Stimulated activated CD4-positive, alpha-beta T cell treated with anti-CD3 and anti-CD28 coated beads, Interleukin-4, amount 100 ng/mL, for 48 hours (primary cell): ENCODE measurements at places on chromosomes 1 and 21.

DNA sequence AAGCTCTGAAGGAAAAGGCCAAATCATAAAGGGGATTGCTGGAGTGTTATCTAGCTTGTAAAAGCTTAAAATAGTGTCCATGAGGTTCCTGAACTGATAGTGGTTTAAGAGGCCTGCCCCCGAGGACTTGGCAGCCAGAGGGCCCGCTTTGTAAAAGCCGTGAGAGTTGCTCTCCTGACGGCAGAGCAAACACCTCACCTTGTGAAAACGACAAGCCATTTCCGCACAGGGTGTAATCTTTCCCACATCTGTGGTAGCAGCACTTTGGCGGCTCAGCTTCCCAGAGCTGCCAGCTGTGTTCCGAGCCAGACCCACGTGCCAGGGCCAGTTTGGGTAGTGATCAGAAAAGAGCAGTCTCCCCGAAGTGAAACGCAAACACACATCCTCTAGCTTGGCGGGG lies 37.0 kb downstream of the SERBP1 start:
- DNase-seq, result no peak

- DNase-seq, result no peak
Observed at GRCh38 chr1:234988155-234988517, 140.5 kb downstream of the TOMM20 start.

DNA sequence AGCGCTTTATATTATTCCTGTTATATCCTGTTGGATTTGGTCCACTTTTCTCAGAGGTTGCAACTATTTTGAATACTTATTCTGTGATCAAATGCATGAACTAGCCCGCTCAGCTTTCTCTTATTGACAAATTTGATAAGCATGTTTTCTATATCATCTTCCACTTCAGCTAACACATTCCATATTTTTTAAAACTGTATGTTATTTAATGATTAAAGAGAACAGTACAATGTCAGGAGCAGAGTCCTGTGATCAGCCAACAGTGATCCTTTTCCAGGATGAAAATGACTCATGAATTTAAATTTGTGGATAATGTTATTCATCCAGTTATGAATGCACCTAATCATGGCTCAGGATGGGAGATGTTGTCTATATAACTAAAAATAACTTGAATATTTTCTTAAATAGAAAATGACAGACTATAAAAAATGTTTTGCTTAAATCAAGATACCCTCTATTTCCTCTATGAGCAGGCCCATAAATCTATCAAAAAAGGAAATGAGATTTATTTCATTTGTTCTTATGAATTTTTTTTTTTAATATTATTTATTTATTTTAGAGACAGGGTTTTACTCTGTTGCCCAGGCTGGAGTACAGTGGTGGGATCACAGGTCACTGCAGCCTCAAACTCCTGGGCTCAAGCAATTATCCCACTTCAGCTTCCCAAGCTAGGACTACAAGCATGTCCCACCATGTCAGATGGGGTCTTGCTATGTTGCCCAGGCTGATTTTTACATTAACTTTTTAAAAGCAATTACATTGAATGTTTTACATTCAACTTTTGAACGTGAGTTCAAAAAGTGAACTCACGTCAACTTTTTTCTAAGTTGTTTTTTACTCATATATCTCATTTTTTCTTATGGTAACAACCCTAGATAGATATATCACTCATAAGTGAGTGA lies 12.5 kb downstream of the BPNT1 start:
- no peak for DNase-seq

DNA sequence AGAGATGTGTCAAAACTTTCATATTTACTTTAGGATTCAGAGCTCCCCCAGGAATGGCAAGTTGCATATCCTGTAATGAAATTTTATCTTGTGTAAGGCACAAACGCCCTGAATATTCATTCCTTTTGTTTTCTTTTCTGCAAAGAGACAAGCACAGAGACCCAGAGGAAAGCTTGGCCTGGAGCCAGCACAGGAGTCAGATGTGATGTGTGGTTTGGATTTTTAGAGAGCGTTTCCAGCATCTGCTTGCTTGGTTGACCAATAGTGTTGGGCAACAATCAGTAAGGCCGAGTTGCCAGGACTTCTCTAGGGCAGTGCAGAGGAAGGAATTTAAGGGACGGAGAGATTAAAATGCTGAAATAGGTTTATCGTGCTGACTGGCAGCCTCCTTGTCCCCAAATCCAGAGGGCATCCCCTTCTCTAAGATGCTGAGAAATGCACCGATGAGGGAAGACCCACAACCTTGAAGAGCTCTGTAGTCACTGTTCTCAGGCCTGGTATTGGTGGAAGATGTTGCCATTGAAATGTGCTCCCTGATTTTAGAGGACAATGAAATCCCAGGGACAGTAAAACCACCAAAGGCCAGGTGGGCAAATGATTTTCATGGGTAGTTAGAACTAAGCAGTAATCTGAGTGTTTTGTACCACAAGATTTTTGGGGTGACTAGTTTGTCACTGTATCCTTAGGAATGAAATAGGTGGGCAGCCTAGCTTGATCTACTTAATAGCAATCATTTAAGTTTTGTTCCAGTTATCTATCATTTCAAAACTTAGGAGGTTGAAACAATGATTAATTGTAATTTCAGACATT lies 37.9 kb upstream of the RHOU start:
- no peak for DNase-seq

DNA sequence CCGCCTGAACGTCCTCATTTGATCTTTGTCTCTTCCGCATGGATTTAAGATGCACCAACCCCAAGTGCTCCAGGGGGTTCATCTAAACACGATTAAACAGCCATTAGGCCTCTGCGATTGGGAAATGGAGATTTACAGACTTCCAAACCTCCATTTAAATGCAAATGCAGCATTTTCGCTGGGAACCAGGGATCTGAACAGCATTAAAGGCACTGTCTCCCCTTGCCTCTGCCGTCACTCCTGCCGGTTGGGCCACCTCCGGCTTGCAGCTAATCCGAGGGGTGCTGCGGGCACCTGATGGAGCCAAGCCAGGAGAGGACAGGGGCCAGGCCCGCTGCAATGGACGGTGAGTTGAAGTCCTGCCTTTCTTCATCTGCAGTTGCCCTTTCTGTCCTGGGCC lies 70.3 kb upstream of the KLHDC7A start:
- no peak for DNase-seq

DNA sequence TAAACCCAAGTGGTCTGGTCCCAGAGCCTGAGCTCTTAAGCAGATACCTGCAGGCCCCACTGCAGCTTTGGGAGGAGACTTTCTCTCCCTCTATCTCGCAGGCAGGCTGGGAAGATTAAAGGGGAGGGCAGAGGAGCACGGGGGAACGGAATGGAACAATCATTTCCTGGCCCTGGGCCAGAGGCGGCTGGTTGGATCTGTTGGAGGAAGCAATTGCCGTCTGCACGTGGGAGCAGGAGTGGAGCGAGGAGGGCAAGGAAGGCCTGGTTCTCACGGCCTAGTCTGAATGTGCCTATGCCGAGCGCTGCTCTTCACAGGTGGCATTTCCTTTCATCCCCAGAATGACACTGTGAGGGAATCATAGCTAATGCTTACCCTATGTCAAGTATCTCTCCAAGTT lies 23.7 kb downstream of the NKAIN1 start:
- no peak for DNase-seq

DNA sequence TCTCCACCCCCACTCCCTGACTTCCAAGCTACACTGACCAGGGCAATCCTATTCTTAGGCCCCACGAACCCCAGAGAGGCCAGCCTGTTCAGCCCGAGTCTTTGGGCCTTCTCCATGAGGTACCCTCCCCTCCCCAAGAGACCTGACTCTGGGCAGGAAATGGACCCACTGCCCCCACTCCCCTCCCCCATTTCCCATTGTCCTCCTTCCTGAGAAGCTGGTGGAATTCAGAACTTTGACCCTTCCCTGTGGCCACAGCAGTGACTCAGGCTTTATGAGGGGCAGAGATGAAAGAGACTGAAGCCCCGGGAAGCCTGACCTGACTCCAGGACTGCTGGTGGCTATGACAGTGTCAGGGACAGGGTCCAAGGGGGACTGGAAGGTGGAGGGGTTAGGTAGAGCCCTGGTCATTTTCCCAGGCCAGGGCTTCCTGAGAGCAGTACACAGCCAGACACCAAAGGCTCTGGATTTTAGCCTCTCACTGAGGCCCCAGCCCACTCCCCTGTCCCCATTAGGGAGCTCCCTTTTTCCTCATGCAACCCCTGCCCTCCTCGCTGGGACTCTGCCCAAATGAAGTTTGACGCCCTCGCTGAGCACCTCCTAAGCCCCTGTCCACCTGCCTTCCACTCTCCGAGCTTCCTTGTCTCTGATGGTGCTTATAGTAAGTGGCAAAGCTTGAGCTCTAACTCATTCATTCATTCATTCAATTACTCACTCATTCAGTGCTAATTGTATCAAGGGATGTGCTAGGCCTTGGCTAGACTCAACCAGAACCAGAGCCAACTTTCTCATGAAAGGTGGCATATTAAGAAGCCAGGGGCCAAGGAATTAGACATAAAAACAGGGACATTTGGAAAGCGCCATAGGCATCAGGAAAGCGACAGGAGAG lies 3.0 kb downstream of the CRYBG2 start:
- DNase-seq, result no peak

- no peak for DNase-seq
Observed at GRCh38 chr1:116503546-116504307, 67.1 kb downstream of the CD58 start.

DNA sequence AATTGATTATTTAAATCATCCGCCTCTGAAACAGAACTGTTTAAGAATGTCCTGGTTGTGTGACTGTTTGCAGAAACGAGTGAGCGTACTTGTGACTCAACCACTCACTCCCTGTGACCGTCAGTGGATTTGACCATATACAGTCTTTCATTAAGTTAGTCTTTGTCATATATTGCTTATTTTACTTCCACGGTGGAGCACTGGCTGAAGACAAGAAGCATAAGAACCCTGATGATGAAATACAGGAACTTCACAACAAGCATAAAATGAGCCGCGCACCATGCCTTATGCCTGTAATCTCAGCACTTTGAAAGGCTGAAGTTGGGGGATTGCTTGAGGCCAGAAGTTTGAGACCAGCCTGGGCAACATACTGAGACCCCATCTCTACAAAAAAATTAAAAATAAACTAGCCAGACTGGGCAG lies 194.0 kb downstream of the TOMM20 start:
- no peak for DNase-seq

GRCh38 chr1:51572365-51572764 lies 44.5 kb upstream of the OSBPL9 start:
- DNase-seq, result no peak

DNA sequence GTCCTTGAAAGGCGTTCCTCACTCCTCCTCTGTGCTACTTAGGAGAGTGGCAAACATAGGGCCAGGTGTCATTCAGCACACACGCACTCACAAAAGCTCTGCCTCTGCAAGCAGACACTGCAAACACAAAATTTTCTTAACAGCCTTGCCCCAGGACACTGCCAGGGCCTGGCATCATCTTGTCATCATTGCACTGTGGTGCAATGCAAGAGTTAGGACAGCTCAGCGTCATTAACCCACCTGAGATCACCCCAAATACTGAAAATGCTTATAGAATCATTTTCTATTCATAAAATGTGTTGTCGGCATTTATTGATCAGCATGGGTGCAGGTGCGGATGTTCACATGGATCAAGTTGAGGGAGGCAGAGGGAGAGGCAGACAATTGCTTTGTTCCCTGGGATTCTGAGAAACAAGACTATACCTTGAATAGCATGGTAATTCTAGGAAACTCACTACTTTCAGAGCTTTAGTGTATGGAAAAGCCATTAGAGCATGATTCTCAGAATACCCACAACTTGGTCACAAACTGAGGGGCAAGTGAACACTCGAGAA lies 3.0 kb downstream of the ADAM30 start:
- DNase-seq, result no peak

- no peak for DNase-seq
Observed at GRCh38 chr1:176551146-176551545, 88.2 kb downstream of the PAPPA2 start.

GRCh38 chr1:234559902-234560676 lies 49.9 kb downstream of the IRF2BP2 start:
- DNase-seq, result no peak

DNA sequence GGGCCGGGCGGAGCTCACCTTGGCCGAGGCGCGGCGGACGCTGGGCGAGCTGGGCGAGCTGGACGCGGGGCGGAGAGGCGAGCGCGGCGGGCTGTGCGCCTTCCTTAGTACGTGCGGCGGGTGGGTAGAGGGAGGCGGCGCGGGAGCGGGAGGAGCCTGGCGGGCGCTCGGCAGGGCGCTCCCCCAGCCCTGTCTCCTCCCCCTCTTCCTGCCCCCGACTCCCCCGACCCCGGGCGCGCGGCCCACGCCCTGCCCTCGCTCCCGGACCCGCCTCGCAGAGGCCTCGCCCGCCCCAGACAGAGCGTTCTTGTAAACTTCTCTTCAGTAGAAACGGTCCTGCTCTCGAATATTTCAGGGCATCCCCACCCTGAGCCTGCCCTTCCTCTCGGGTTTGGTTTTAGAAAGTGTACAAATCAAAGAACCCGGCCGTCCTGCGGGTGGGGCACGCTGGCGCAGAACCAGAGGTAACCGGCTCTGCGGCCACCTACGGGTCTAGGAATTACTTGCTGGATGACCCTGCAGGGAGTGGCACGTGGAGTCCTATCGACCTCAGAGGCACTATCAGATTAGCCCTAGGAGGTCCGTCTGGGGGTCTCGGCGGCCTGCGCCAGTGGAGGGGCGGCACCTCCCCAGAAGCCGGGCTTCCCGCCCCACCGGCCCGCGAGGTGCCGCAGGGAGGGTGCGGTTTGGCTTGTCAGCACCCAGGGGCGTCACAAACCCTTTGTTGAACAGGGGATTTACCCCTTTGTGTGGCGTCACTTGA lies at the start of gene S100A10:
S100A10 (minus strand) TSS at position 126 of the 763 bp plus-strand sequence. CDS start 7,629 bp downstream, outside the sequence.
- DNase-seq, result peak; percentile 58

- DNase-seq, result no peak
Observed at GRCh38 chr1:217896490-217896889, 265.3 kb downstream of the SPATA17 start.

GRCh38 chr1:15323351-15323988 lies 76.4 kb downstream of the FHAD1 start:
- peak; percentile 58 for DNase-seq

GRCh38 chr1:58812468-58812867 lies 28.6 kb upstream of the JUN start:
- no peak for DNase-seq

DNA sequence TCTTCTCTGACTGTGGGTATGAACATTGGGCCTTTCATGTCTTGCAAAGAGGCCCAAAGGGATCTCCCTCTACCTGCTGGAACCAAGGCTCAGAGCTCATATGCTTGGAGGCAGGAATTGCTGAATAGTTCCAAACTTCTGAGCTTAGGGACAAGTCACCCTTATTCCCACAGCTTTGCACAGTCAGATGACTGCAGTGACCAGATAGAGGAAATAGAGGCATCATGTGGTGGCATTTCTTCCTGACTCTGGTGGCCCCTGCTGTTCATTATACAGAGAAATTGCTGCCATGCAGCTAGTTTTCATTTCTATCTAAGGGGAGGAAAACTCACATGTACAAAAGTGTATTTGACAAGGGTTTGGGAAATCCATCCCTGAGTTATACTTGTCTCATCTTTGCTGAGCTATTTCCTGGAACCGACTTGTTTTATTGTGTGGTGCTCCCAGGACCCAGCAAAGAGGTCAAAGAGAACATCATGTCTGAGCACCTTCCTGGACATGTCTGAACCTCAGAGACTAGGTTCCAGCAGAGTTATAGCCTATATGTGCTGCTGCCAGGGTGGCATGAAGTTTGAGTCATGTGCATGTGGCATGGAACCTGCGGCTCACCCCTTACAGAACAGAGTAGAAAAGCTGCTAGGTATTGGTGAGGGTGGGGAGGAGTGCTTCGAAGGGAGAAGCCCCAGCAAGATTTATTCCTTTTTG lies 131.2 kb downstream of the PIK3R3 start:
- DNase-seq, result no peak

- no peak for DNase-seq
Observed at GRCh38 chr1:217585577-217585976, 45.3 kb downstream of the GPATCH2 start.
